Ammon's horn (tissue), 1 donor: ENCODE measurements at places on chromosomes 12 and 14.

GRCh38 chr14:71716041-71716772 is 216.0 kb upstream of the RGS6 start:
- no peak for DNase-seq

- DNase-seq, result no peak
Observed at GRCh38 chr12:47231456-47231855, 151.7 kb upstream of the AMIGO2 start.

GRCh38 chr12:31663576-31663975 is 4.1 kb downstream of the ETFBKMT start:
- DNase-seq, result no peak

DNA sequence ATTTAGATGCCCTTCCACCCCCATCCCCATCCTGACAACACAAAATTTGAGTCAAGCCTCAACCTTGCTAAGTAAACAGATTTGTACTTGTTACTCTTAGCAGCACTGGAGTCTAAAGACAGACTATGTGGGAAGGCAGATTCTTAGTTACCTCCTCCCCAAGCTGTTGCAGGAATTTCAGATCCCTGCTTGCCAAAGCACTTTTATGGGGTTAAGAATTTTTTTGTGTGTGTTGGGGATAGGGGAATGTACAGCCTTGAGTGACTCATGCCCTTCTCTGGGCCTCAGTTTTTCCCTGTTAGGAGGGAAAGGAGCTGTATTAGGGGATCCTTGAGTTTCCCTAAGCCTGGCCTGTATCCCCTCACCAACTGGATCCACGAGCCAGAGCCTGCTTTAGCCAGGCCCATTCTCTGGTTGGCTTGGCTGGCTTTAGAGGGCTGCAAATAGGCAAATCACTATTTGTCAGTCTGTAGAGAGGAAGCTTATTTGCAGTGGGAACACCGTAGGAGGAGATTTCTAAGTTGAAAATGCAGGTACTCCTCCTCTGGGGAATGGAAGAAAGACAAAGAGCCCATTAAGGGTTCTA is 27.7 kb upstream of the RNU6-8 start:
- no peak for DNase-seq

DNA sequence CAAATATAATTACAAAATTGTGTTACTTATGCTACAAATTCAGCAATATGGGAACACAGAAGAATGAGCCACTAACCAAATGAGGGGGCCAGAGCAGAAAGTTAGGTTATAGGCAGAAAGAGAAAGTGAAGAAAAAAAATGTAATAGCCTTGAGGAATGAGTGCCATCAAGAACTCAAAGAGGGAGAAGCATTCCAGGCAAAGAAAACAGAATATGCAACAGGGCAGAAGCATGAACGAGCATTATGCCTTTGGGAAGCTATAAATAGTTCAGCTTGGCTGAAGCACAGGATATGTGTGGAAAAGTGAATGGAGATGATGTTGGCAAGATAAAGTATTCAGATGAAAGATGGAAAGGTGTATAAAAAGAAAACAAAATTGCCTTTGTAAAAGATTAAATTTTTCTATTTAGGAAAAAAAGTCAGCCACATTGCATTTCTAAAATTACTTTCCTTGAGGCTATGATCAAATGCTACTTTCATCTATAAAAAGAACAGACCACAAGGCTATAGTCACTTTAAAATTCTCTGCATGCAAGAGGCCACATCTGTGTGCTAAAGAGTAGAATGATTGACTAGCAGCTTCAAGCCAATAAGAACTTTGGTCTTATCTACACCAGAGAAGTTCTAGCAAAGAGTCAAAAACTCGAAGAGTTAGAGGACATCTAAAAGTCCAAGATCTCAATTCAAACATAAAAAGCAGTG is 193.6 kb upstream of the GARIN6 start:
- no peak for DNase-seq

DNA sequence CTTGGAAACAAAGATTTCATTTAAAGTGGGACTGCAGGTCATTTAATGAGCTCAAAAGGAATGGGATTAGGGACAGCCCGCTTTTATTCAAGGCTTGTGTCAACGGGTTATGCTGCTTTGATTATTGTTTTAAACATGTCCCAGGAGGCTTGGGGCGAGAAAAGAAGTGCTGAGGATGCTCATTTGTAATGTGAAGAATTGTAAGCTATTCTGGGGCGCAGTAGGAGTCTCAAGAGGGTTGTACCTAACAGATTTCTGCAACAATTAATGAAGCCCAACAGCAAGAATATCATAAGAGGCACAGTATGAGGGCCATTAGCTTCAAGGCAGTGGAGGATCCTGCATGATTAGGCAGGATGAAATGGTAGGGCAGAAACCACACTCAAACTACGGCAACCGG is 122.5 kb downstream of the KTN1 start:
- DNase-seq, result no peak

- no peak for DNase-seq
Observed at GRCh38 chr14:49942090-49942489, 49.2 kb downstream of the ARF6 start.

GRCh38 chr12:122336015-122336946 is 70.0 kb upstream of the VPS33A start:
- no peak for DNase-seq

GRCh38 chr14:34710744-34711143 is 3.6 kb downstream of the CFL2 start:
- no peak for DNase-seq
